ENCODE measurements at places on chromosomes 12 and 14.

GRCh38 chr12:16121953-16122352 is 155.5 kb downstream of the SLC15A5 start:
- no peak for DNase-seq

DNA sequence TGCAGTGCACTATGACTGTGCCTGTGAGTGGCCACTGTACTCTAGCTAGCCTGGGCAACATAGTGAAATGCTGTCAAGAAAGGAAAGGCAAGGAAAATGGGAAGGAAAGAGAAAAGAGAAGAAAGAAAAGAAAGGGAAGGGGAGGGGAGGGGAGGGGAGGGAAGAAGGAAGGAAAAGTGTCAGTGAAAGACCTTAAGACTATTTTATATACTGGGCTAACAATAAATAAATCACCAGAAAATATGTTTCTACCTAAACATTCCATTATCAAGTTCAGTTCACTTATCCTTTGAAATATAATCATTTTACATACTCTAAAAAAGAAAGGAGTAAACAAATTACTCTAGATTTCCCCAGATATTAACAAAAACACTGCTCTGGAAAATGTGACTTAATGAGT is 22.1 kb downstream of the COCH start:
- no peak for DNase-seq

GRCh38 chr12:82554529-82554928 is 132.2 kb upstream of the TMTC2 start:
- no peak for DNase-seq

- no peak for DNase-seq
These were observed 268.3 kb downstream of the TMTC2 start for GRCh38 chr12:82955043-82955442.

GRCh38 chr14:101406921-101407320 is 154.4 kb upstream of the DIO3 start:
- no peak for DNase-seq

- DNase-seq: peak; percentile 35
These were observed 74.9 kb downstream of the TBK1 start for GRCh38 chr12:64526859-64527258.

DNA sequence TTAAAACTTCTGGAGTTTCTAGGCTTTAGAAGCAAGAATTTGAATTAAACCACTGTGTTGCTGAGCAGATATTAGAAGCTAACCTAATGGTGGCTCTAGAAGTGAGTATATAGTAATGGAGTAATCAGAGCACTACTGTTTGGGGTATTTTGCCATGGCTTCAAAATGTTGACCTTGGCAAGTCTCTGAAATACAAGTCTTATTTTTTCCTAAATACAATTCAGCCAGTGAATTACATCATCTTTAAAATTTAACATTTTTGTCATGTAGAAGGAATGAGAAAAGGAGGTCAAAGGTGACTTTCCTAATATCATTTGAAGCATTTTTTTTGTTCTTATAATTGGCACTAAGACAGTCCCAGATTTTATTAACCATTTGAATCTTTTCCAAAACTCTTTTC is 25.2 kb downstream of the PMCH start:
- DNase-seq: no peak

GRCh38 chr14:34628681-34629135 is 1.2 kb downstream of the SNX6 start:
- DNase-seq: no peak

GRCh38 chr14:56379956-56380355 is 199.6 kb upstream of the TMEM260 start:
- no peak for DNase-seq

GRCh38 chr12:122310626-122311333 is 44.5 kb upstream of the VPS33A start:
- no peak for DNase-seq

All from BE2C (cell line).